K562 (cell line): ENCODE measurements at places on chromosomes 12 and 14. TPM values are rescaled to one million over a fixed set of nuclear protein-coding genes. Genes with fewer than 3 reads are reported as not detected.

DNA sequence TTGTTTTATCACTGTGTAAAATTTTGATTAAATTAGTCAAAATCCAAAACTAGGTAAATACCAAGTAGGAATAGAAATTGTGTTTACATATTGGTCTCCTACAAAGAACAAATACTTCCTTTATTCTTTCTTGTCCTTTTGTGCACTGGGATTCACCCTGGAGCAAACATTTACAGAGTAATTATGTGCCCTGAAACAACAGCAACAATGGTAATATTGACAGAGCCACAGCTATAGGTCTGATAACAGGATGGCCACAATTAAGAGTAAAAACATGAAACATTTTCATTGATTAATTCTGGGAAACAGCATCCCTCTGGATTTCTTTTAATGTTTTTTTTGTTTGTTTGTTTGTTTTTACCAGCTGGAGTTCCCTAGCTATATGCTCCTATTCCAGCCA is 61.2 kb downstream of the SLC38A6 start:
- no peak for DNase-seq

- no peak for DNase-seq
Observed at GRCh38 chr12:65156366-65156841, 13.0 kb upstream of the LEMD3 start.

GRCh38 chr12:55693323-55694187 is 14.1 kb downstream of the ITGA7 start:
- no peak for DNase-seq

DNA sequence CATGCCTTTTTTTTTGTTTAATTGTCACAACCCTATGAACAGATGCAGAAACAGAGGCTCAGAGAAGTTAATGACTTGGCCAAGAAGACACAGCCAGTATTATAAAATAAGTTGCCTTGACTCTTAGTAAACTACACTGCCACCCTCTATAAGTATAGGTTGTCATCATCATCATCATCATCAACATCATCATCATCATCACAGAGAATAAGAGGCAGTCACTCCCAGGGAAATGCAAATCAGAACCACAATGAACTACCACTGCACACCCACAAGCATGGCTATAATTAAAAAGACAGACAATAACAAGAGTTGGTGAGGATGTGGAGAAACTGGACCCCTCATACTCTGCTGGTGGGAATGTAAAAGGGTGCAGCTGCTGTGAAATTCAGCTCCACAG is 23.2 kb upstream of the C12orf76 start:
- DNase-seq: no peak

GRCh38 chr14:31320922-31321766 is 99.2 kb downstream of the HEATR5A start:
- no peak for DNase-seq

DNA sequence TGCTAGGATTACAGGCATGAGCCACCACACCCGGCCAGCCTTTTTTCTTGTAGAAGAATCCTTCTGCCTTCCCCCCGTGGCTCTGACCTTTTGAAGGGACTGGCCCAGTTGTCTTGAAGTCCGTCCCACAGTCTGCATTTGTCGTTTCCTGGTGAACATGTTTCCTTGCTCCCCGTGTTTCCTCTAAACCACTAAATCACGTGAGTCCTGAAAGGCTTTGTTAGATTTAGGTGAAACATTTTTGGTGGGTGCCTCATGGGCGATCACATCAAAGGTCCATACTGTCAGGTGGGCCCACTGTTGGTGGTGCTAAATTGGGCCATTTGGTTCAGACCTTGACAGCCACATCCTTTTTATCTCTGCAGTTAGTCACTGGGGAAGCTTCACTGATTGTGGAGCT is 26.3 kb downstream of the MLXIP start:
- DNase-seq: no peak

DNA sequence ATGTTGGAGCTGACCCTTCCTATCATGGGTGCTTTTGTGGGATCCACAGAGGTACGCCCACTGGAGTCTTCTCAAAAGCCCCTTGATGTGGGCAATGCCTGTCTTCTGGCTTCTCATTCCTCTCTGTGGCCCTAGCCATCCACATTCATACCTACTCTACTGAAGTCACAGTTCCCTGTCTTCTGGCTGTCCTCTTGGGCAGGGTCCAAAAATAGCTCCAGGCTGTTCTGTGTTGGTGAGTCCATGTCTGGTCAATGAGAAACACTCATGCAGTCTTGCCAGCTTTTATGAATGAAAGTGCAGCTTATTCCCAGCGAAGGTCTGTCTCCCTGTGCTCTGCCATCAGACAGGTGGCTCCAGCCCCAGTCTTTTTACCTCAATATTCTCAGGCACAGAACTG is 135.9 kb upstream of the MDM1 start:
- DNase-seq: no peak

GRCh38 chr12:50401500-50402081 is 906 bp downstream of the LARP4 start:
- peak; percentile 11 for DNase-seq

DNA sequence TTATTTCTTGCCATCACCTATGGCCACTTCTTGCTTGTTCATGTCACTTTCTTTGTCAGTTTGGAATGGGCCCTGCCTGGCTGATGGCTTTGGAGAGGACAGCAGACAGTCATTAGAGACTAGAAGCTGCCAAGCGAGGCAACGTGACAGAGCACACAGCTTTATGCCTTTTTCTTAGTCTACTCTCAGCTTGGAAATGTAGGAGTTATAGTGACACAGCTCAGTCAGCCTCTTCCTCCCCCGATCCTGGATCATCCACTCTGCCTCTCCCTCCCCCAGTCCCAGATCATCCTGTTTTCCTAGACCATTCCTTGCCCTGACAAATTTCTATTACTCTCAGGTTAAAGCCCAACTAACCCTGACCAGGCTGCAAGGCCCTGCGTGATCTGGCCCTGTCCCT is 26.6 kb downstream of the ETV6 start:
- DNase-seq: no peak

- DNase-seq: no peak
Observed at GRCh38 chr12:49272790-49273725, 8.2 kb downstream of the TUBA1C start.

PMCH gene
- not detected in 2 replicates for total RNA-seq

HCAR1 gene
- total RNA-seq: not detected in 2 replicates
